ENCODE measurements at places on chromosomes 11 and 22.

DNA sequence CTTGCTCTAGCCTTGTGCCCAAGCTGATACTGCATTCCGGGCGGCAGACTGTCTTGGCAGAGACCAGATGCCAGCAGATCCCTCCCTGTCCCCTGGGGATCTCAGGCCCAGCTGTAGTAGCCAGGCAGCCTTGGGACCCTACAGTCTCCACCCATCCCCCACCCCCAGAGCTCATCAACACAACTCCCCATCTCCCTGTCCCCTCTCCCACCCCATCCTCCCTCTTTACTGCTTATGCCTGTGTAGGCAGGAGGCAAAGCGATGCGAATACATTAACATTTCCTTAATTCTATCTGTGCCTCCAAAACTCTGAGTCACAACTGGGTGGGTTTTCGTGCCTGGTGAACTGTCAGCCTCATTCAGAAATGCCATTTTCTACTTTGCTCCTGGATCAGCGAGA, 547.6 kb downstream of the BUD13 start:
- DNase-seq, result no peak

GRCh38 chr11:69637941-69638871, 2.8 kb upstream of the CCND1 start:
- DNase-seq, result no peak

DNA sequence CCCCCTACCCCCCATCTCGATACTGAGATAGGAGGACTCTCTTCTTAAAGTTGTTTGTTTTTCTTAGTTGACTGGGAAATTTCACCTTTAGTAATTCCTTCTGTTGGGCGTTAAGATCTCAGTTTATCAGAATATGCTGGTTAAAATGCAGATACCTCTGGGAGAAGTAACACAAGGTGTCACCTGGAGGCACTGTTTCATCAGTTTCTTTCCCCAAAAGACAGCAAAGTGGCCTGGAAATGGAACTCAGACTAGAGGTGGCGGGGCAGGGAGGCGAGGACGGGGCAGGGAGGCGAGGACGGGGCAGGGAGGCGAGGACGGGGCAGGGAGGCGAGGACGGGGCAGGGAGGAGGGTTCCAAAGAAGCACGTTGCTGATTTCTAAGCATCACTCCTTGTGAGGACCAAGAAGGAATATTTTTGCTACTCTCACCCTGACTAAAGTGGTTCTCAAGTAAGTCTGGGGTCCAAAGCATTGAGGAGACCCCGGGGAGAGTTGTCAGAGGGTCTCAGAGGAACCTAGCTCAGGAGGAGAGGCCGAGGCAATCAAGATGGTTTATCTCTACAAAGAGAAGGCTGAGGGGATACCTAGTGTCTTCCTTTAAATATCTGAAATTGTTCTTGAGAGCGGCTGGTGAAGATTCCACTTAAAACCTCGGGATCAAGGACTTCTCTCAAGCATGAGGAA, 147.0 kb upstream of the B3GAT1 start:
- DNase-seq, result no peak

DNA sequence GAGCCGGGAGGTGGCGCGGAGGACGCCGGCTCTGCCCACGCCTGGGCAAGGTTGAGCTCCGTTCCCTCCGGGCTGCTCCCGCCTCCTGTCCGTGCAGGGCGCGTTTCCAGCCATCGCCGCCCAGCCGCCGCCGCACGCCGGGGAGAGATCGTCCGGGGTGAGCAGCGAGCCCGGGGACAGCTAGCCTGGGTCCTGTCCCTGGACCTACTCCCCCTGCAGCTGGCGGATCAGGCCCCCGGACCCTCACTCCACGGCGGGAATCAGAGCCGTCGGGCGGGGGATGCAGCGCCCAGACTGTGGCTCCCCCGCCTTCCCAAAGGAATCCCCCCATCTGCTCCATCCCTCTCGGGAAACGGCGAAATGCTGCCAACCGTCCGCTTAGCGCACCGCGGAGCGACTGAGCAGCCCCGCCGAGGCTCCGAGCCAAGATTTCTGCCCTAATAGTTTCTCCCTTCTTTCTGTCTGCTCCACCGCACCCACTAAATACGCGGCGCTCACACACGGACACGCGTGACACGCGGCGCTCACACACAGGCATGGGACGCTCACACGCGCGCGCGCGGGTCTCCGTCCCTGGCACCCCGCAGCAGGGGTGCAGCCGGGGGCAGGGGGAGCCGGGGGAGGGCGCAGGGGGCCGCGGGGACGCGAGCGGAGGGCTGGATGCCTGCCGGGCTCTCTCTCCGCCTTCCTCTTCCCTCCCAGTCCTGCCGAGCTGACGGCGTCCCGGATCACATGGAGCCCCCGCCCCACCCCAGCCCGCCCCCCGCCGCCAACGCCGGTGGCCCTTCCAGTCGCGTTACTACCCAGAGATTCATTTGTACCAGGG, at the start of gene KCNJ5:
KCNJ5 (plus strand) TSS at position 814 of the 826 bp plus-strand sequence. CDS start 19,918 bp downstream, outside the sequence.
- DNase-seq, result no peak

DNA sequence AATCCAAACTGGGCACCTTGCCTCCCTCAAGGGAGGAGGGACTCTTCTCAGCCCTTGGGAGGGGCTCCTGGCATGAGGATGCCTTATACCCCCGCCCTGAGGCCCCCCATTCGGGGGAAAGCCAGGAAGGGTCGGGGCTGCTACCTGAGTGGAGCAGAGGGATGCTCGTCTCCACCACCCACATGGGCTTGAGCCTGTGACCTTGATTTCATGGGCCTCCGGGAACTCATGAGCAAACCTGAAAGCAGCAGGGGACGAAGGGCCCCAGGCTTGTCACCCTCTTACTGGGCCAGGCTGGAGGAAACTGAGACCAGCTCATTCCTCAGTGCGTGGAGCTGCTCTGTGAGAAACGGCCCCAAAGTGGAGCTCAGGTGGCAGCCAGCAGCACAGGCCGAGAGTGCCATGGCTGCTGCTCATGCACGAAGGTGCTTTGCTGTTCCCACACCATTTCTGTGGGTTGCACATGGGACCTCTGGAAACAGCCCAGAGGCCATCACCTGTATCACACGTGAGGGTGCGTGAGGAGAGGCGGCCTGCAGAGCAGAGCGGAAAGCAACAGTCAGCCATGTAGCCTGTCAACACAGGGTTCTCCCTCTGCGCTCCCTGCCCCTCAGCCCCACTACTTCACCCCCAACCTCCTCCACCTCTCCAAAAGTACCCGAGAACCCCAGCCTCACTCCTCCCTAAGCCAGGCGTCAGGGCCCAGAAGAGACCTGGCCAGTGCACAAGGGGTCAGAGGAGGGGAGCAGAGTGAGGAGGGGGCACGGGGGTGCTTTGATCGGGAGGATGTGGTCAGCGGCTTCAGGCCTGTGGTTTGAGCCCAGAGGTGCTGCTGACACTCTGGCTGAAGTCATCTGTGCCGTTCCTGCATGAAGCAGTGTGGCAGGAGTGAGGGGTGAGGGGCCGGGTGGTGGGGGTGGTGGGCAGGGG, 14.1 kb upstream of the IL2RB start:
- peak; percentile 72 for DNase-seq
